ENCODE measurements at places on chromosomes 1 and 21.
A peak's percentile ranks its signal among the peaks of the same experiment; 100 is the strongest.

GRCh38 chr1:153592748-153593147 lies 20.2 kb downstream of the S100A16 start:
- DNase-seq = no peak

- DNase-seq = no peak
Measured at GRCh38 chr1:189149547-189150375, 1327.9 kb downstream of the BRINP3 start.

GRCh38 chr1:37809942-37810341 lies 1.9 kb upstream of the YRDC start:
- DNase-seq = no peak

GRCh38 chr1:153936011-153936802 lies 10.3 kb downstream of the DENND4B start:
- no peak for DNase-seq

- DNase-seq = no peak
Measured at GRCh38 chr1:32040711-32041110, 27.0 kb downstream of the KHDRBS1 start.

DNA sequence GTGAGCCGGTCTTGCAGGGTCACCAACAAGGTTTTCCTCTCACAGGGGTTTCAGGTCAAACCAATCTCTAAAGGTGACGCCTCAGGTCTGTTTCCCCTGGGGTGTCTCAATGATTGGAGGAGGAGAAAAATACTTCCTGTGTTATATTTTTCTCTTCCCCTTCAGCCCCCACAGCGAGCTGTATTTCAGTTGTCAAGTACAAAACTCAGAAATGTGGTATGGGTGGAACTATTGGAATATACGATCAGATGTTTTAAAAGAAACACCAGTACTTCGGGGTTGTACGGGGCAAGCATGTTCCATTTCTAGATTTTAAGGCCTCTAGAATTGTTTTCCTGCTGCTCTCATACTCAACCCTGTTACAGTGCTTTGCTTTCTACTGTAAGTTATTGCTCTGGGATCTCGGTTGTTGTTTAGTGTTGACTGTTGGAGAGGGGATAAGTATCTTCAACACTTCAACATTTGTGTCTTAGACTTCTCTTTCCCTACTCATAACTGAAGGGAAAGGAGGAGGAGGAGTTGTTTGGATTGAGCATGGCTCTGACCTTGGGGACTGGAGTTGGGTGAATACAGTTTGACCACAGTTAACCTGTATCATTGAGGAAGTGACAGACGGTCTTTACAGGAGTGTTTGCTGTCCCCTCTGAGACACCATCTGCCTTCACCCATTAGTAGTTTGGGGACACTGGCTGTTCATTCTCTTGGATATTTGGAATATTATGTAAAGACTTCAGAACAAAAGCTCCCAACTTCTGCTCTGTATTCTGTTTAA lies 2.0 kb downstream of the MAPKAPK2 start:
- DNase-seq = no peak

- DNase-seq = no peak
Measured at GRCh38 chr1:76298399-76298798, 223.9 kb downstream of the ST6GALNAC3 start.

DNA sequence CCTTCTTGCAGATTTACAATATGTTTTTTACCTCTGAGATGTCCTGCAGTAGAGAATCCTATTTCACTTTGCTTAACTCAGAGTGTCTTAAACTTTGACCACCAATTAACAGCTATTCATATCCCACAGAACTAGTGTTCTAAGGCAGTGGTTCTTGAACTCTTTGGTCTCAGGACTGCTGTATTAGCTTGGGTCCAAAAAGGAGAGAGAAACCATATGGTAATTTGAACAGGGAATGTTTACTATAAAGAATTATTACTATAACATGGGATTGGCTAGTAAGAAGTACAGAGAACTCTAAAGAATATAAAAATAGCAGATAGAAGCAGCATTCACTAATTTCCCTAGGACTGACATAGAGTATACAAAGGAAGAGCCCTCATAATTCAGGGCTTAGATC lies 31.6 kb downstream of the FAM177B start:
- DNase-seq = no peak

DNA sequence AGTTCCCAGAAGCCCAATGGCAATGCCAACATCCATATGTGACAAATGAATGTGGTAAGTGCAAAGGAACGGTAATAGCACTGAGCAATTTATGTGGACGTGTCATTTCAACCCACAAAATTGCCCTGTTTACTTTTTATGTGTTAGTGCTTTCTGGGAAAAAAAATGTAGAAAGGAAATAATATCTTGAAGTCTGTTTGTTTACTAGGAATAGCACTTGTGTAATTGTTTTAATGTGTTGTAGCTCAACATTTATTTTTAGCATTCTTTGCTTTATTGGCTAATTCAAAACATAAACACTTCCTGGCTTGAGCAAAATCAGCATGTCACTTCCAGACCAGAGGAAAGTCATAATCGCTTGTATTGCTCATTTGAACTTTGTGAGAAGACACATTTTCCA lies 224.8 kb upstream of the KCNK2 start:
- DNase-seq = no peak

DNA sequence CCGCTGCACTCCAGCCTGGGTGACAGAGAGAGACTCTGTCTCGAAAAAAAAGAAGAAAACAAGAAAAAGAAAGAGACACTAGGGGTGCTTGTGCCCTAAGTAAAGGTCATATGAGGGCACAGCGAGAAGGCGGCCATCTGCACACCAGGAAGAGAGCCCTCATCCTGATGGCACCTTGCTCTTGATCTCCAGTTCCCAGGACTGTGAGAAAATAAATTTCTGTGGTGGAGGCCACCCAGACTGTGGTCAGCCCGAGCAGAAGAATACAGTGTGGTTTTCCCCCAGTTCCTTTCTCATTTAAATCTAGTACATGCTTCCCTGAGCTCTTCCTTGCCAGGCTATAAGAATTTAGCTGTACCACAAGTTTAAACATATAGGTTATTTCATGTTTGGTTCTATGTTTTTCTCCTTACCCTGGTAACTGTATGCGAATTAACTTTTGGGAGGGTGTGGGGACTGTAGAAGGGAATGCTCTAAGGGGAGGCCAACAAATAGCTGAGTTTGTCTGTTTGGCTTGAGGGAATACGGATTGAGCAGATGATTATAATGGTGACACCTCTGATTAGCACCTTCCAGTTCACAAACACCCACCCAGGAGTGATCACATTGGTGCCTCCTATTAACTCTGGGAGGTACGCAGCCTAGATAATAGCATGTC lies 119.6 kb upstream of the ERRFI1 start:
- DNase-seq = no peak

GRCh38 chr1:162994921-162995320 lies 74.2 kb upstream of the RGS4 start:
- no peak for DNase-seq

- DNase-seq = peak; percentile 52
Measured at GRCh38 chr1:202692959-202693555, 17.2 kb downstream of the SYT2 start.

- peak; percentile 12 for DNase-seq
Measured at GRCh38 chr1:150236614-150237100, 745 bp upstream of the ANP32E start.

- DNase-seq = no peak
Measured at GRCh38 chr1:46204406-46204742, 1.2 kb downstream of the LURAP1 start.

- DNase-seq = no peak
Measured at GRCh38 chr1:71245246-71245645, 164.4 kb upstream of the ZRANB2 start.

- no peak for DNase-seq
Measured at GRCh38 chr21:44987886-44988606, 48.2 kb downstream of the SLX9 start.

GRCh38 chr1:88780485-88780884 lies 96.4 kb downstream of the PKN2 start:
- DNase-seq = no peak

DNA sequence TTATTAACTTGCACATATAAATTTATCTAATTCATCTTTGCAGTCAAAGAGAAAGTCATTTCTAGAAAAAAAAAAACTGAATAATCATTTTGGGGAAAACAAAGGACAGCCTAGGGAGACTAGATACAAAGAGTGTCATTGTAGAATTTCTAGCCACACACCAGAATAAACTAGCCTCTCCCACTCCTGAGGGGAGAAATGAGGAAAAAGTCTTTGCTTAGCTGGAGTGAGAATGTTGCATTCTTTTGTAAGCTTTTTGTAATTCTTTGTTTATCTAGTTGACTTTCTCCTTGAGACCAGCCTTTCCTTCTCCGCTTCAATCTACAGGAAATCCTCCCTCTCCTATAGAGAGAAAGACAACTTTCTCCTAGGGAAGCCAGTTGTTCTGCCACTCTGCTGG lies 15.9 kb upstream of the CGN start:
- no peak for DNase-seq
